Upper lobe of left lung (tissue), 6 donors: ENCODE measurements at places on chromosomes 3 and 15.
A peak's percentile ranks its signal among the peaks of the same experiment; 100 is the strongest.

GRCh38 chr3:97177242-97177641, 362.8 kb downstream of the EPHA6 start:
- no peak for DNase-seq

DNA sequence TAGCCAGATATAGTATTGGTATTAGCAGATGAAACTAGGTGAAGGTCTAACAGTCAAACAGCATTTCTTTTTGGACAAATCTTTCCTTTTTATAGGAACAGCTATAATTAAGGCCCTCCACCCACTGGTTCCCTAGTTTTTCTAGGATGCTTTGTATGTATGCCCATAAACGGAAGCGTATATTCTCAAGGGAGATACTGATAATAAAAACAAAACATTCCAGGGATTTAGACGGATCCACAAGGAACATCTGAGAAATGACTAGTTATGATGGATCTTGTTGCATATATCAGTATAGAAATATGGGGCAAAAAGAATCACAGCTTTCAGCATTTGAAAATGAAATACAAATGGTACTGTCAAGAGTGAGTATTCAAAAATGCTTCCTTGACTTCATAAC, 22.5 kb downstream of the LRRC28 start:
- DNase-seq, result no peak

DNA sequence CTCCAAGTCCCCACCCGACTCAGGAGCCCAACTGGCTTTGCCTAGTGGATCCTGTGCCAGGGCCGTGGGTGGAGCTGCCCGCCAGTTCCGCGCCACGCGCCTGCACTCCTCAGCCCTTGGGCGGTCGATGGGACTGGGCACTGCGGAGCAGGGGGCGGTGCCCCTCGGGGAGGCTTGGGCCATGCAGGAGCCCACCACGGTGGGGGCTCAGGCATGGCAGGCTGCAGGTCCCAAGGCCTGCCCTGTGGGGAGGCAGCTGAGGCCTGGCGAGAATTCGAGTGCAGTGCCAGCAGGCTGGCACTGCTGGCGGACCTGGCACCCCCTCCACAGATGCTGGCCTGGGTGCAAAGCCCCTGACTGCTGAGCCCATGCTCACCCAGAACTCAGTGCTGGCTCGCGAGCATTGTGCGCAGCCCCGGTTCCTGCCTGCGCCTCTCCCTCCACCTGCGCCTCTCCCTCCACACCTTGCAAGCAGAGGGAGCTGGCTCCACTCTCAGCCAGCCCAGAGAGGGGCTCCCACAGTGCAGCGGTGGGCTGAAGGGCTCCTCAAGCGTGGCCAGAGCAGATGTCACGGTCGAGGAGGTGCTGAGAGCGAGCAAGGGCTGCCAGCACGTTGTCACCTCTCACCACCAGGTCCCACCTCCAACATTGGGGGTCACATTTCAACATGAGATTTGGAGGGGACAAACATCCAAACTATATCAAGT, 122.7 kb downstream of the USP13 start:
- no peak for DNase-seq

- DNase-seq, result no peak
These were observed 40.5 kb downstream of the TRAT1 start for GRCh38 chr3:108862865-108863798.

DNA sequence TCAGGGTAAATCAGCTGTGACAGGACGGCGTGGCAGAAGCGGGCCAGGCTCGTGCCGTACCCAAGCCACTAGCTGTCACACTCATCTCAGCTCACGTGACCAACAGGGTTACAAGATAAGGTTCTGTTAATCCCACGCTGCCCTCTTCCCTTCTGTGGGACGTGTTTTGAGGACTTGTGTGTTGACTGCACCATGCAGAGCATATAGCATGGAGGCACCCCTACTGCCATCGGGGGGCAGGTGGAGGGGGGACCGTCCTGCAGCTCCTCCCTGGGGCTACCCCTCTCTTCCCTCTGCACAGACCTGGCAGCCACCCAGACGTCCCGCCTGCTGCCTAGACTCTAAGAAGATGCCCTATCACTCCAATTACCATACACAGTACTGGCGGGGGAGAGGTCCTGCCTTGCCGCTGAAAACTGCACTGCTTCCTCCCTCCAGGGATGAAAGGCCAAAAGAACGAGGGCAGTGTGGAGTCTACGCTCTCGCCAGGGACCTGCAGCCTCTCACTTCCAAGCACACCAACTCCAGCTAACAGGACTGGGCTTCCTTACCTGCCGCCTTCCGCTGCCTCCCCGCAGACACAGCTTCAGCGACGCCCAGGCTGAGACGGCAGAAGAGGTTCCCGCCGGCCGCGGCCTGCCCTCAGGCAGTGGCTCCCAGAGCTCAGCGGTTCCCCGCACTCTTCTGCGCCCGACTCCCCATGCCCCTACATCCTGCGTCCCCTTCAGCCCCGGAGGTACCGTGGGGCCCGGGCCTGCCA, at the start of gene TNK2:
Gene TNK2 (minus strand): TSS at position 618 of the 760 bp plus-strand sequence. CDS start 19,963 bp downstream, outside the sequence.
- peak; percentile 79 for DNase-seq

DNA sequence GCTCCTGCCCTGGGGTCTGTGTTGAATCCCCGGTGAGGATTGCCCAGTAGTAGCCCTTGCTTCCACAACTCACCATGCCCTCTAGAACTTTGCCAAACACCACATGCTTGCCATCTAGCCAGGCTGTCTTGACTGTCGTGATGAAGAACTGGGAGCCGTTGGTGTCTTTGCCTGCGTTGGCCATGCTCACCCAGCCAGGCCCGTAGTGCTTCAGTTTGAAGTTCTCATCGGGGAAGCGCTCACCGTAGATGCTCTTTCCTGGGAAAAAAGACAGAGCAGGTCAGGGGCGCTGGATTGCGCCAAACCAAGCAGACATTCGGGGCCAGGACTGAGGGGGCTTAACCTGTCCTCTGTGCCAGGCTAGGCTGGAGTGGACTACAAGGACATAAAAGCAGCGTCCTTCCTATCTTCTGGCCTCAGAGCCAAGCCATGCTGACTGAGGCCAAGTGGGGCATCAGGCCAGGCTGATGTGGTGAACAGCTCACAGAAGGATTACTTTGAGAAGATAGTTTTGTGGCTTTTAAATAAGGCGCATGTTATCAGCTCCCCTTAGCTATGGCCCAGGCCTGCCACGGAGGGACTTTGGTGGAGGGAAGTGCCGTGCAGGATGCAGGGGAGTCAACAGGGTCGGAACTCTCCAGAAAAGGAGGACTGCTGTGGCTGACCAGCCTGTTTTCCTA, 5.3 kb downstream of the SNX22 start:
- DNase-seq, result no peak

DNA sequence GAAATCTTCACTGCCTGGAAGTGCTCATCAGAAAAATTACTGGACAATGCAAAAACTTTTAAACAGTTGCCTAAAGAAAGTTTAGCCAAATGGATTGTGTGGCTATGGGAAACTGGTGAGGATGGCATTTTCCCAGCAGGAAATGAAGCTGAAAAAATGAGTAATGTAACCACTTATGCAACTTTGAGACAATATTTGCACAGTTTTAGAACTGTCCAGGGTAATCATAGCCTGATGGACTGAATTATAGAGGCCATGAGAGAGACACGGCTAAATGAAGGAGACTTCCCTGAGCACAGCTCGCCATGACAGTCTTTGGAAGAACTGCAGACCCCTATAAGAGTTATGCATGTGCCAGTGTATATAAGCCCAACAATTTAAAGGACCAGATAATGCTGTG, 881.5 kb downstream of the VGLL3 start:
- DNase-seq, result no peak

DNA sequence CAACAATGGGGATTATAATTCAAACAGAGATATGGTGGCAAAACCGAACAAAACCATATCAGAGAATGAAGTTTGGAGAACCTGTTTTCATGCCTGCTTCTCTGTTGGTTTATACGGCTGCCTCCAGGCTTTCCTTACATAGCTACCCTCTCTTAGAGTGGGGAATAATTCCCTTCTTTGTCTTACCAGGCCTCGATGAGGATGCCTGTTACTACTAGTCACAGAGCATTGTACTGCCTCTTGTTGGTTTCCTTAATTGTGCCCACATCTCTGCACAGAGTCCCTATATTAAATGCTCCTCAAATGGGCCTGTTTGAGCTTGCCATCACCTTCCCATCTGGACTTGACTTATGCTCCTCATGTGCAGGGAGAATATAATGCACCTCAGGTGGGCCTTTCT, 92.9 kb downstream of the NCEH1 start:
- DNase-seq, result no peak

DNA sequence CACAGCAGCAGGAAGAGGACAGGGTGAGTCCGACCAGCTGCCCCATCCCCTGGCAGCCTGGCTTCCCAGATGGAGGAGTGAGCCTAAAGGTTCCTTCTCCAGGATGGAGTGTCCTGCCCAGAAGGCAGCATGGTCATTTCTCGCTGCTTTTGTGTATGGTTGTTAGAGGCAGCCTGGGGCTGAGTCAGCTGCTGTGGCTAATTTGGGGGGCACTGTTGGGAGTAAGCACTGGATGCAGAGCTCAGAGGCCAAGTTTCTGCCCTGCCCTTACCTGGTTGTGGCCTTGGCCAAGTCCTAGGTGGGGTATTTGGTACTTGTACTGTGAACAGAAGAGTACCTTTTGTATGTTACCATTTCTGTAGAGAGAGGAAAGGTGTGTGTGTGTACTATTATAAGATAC, 78.6 kb downstream of the ADAMTS7 start:
- DNase-seq, result no peak

- no peak for DNase-seq
These were observed 354.8 kb upstream of the DNAJC19 start for GRCh38 chr3:181344331-181344730.

- peak; percentile 32 for DNase-seq
These were observed 100.8 kb downstream of the CPN2 start for GRCh38 chr3:194250098-194251002.

DNA sequence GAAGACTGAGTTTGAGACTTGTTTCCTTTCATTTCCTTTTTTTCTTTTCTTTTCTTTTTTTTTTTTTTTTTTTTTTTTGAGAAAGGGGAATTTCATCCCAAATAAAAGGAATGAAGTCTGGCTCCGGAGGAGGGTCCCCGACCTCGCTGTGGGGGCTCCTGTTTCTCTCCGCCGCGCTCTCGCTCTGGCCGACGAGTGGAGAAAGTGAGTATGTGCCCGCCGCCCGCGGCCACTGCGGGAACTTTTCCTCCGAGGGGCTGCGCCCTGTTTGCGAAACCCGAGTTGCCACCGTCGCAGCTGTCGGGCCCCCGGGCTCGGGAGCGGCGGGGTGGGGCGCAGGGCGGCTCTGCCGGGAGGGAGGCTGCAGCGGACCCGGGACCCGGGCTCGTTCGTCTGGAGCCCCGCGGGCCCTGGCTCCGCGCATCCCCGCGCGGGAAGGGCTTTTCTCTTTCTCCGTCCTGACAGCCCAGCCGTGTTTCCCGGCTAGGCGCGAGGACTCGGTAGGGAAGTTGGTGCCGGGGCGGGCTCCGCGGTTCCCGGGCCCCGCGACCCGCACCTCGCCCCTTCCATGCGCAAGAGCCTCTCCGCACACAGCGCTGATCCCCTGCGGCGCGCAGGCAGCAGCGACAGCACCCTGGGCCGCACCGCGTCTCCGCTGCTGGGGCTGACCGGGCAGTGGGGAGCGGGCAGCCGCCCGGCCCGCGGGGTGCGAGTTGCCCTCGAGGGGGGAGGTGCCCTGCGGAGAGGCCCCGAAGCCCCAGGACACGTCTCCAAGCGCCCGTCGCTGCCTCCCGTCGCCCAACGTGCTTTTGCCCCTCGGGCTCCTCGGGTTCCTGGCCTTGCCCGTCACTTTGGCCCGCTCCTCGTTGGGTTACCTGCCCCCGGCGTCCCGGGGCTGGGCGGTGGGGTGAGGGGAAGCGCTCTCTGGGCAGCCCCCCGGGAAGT, 1.4 kb downstream of the IGF1R start:
- peak; percentile 45 for DNase-seq

- DNase-seq, result peak; percentile 11
These were observed 84.8 kb upstream of the WNT5A start for GRCh38 chr3:55571913-55572312.

DNA sequence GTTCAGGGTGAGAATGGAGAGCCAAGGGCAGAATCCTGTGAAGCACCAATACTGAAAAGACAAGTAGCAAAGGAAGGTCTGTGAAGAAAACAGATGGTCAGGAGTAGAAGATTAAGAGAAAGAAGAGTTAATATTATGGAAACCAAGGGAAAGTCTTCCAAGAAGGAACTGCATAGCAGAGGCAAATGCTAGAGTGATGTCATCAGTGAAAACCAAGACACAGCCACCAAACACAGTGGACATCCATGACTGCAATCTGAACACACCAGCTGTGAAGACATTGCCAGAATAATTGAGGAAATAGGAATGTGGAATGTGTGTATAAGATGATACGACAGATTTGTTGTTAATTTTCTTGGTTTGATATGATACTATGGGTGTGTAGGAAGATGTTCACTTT, 26.8 kb upstream of the ZBTB38 start:
- DNase-seq, result no peak

GRCh38 chr15:36498916-36499315, 80.5 kb upstream of the CDIN1 start:
- DNase-seq, result no peak

- no peak for DNase-seq
These were observed 47.1 kb downstream of the ERC2 start for GRCh38 chr3:56421205-56421604.

- DNase-seq, result no peak
These were observed 77.1 kb upstream of the GSK3B start for GRCh38 chr3:120171134-120171873.

DNA sequence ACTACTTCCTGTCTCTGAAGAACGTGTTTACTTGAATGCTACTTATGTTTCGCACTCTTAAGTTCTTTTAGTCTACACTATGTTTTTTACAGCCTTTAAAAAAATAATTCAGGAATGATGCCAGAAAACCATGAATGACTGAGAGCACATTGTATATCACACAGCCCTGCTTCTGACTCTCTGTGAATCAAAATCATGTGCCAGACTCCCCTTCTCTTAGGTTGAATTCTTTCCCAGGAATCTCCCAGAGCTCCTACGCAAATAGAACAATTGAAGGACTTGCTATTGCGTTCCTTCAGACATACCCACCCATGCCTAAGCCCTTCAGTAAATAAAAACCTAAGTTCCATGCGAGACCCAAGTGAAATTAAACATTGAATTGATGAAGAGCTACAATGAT, 782.0 kb upstream of the ALCAM start:
- no peak for DNase-seq

DNA sequence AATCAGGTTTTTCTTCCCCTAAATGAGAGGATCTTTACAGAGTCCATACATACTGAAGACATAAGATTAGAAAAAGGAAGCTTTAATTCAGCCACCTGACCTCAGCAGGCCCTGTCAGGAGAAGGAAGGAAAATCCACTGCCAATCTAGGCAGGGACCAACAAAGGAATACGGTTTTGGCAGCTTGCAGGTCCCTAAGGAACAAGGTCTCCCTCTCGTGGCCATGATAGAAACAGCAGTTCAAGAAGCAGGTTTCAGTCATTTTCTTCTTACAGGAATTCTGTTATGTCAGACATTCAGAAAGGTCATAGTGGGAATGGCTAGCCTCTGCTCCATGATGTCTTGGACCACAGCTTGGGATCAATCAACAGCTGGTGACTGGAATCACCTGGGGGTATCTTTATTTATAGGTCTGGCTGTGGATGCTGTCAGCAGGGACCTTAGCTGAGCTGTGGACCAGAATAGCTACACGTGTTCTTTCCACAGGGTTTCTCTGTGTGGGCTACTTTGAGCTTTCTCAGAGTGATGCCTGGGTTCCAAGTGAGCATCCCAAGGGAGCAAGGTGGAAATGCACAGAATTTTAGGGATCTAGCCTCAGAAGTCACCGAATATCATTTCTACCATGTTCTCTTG, 9.4 kb upstream of the CMSS1 start:
- peak; percentile 51 for DNase-seq
